Cerebellar nuclear complex (tissue), 1 donor: ENCODE measurements at places on chromosomes 2 and 18.

DNA sequence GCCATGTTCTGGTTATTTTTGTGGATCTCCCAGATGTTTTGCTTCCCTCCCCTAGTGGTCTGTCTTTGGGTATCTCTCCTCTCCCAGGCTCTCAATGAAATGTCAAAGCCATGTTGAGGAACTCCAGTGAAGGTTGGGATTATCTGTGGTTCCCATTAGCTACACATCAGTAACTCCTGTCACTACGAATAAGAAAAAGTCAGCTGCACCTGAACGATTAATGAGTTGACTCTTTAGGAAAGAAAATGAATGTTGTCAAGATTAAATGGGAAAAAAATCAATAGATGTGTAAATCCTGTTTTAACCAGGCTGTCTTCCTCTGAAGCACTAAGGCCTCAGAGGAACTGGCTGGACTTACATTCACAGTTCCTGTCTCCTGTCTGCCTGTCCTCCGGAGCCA is 94.0 kb upstream of the DAPL1 start:
- DNase-seq, result no peak

- no peak for DNase-seq
Observed at GRCh38 chr2:170922634-170923494, 6.2 kb upstream of the GORASP2 start.

DNA sequence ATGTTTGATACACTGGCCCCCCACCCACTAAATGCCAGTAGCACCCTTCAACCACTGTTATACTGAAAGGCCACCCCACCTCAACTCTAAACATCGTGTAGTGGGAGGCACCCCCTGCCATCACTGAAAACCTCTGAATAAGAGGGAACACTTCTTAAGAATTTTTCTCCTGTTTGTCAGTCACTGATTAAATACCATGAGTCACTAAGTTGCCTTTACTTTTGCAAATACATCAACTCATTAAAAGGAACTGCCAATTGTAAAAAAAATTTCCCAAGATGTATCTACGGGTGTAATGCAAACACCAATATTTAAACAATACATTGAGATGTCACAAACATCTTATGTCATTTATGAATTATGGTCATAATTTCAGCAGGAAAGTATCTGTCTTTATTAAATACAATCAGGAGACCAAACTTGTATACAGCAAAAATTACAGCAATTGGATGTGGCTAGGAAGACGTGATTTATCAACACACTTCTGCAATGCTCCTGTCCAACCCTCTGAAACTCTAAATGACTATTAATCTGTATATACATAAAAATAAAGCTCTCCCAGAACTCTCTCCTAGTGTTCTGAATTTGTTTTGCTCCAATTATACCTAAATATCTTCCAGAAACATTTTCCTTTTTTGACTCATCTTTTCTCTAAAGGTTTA is 144.1 kb upstream of the STK17B start:
- DNase-seq, result no peak

- DNase-seq, result no peak
Observed at GRCh38 chr2:69059731-69060290, 46.8 kb downstream of the ANTXR1 start.

GRCh38 chr2:96687266-96687665 is 44.7 kb downstream of the FER1L5 start:
- DNase-seq, result no peak

- no peak for DNase-seq
Observed at GRCh38 chr18:8019600-8019999, 452.5 kb downstream of the PTPRM start.

DNA sequence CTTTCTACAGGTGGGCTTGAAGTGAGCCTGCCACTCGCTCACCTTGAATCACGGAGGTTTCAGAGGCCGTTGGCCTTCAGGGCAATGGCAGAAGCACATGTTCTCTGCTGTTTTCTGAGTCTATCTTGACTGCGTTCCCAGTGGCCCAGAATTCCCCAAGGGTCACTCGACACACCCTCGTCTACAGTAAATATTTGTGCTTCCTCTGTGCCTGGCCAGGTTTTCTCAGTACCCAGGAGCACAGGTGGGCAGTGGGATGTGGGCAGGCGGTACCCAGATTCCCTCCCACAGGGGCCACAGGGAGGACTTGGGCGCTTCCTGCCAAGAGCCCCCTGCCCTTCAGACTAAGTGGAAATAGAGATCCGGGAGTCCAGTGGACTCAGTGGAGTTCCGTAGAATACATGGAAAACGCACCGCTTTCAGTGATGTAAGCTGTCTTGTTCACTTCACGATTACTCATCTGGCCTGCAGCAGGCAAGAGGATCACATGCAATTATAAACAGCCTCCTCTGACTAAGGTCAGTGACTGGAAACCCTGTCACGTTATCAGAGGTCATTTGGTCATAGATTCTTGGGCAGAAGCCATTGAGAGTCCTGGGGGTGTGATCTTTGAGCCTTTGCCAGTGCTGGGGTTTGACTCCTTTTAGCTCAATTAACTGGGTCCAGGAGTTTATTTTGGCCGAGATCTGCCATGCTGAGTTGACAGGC is 179.8 kb downstream of the NEDD4L start:
- no peak for DNase-seq

GRCh38 chr2:213080969-213081617 is 70.3 kb downstream of the IKZF2 start:
- DNase-seq, result no peak

- DNase-seq, result no peak
Observed at GRCh38 chr2:69539549-69539908, 102.3 kb upstream of the NFU1 start.

DNA sequence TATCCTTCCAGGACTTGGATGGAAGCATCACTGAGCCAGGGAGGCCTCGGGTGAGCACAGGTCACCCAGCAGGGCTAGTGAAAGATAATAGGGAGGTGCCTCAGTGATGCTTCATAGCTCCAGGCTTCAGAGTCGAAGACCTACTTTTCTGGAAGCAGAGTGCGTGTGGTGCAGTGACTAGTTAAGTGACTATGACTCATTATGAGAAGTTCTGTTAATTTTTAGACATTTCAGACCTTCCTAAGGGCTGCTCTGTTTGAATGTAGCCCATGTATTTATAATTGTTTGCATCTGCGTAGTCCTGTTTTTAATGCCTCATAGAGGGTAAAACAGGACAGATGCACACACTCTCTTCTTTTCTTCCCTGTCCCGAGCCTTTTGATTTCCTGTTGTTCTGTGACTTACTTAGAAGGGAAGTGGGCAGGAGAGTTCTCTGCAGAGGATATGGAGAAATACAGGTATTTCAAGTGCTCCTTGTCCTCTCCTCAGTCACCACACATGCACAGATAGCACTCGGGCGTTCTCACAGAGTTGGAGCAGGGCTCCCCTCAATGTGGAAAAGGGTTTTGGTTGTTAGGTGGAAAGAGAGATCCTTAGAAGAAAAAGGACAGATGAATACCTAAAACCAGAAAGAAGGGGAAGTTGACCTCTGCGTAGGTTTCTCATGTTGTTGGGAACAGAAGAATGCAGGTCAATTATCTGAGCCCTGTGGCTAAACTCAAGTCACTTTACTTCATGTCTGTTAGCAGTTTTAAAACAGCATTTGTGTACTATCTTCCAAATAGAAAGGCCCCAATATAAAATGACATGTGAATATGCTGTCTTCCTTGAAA is 34.7 kb downstream of the RALB start:
- DNase-seq, result no peak

GRCh38 chr2:96501886-96502810 is 3.0 kb downstream of the NEURL3 start:
- no peak for DNase-seq

- DNase-seq, result no peak
Observed at GRCh38 chr2:176056406-176056805, 27.4 kb downstream of the EVX2 start.

GRCh38 chr2:95042472-95043271 is 17.2 kb downstream of the MAL start:
- no peak for DNase-seq

DNA sequence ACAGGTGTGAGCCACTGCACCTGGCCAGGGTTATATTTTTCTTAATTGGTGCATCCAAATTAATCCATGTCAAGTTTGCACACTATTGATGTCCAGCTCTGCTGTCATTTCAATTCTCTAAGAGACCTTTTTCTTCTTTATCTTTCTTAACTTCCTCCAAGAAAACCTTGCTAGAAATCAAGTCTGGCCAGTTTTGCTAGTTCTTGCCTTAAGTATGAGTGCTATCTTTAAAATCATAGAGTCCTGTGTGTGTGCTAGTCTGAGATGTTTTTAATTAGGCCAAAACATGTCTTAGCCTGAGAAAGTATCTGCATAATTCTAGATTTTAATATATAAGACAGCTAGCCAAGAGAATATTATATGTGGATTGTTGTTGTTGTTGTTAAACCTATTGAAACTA is 56.2 kb upstream of the SLC39A10 start:
- no peak for DNase-seq

DNA sequence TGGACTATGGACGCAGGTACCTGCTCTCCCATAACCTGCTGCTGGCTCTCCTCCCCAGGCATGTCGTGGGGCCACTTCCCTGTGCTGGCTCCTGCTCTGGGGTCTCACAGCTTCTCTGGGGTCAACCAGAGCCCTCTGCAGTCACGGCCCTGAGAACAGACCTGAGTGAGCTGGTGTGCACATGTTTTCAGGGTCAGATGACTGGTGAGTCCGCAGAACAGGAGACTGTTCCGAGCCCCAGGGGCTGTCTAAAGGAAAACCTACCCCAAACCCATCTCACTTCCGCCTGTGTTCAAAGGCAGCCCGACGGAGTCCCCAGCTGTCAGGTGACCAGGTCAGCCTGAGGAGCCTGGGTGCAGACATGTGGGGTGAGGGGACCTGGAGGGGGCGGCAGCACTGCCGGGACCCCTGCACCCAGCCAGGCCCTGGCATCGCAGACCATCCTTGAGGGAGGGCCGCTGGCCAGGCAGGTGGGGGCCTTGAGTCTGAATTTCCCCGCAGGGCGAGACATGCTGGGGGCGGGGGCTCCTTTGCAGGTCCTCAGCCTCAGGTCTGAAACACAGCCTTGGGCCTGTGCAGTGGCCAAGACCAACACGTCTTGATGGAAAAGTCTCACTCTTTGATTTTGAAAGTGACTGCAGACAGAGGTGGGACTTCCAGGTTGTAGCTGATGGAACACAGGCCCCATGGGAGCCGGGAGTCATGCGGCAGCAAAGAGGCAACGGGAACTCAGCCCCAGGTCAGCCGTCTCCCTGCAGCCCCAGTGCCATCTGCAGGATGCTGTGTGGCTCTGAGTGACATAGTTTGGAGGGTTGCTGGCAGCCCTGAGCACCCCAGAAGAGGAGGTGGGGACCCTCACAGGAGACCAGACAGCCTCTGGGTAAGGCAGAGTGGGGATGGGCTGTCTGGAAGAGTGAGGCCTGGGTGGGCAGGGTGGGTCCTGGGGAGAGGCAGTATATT is 65.3 kb downstream of the TWIST2 start:
- DNase-seq, result no peak

DNA sequence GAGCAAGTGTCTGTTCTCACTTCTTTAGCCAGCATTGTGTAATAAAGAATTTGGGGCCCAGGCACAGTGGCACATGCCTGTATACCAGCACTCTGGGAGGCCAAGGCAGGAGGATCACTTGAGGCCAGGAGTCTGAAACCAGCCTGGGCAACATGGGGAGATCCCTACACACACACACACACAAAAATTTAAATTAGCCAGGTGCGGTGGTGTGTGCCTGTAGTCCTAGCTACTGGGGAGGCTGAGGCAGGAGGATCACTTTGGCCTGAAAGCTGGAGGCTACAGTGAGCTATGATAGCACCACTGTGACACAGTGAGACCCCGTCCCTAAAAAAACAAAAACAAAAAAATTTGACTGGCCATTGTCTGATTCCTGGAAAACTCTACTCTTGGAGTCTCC is 8.3 kb downstream of the REV1 start:
- no peak for DNase-seq

- DNase-seq, result no peak
Observed at GRCh38 chr2:19358242-19359020, at the start of gene OSR1. Gene OSR1, minus strand, starts transcription at chr2:19358623. Its CDS starts 4,818 bp downstream, at chr2:19353805.

- no peak for DNase-seq
Observed at GRCh38 chr18:26335571-26336487, 109.6 kb downstream of the TAF4B start.

DNA sequence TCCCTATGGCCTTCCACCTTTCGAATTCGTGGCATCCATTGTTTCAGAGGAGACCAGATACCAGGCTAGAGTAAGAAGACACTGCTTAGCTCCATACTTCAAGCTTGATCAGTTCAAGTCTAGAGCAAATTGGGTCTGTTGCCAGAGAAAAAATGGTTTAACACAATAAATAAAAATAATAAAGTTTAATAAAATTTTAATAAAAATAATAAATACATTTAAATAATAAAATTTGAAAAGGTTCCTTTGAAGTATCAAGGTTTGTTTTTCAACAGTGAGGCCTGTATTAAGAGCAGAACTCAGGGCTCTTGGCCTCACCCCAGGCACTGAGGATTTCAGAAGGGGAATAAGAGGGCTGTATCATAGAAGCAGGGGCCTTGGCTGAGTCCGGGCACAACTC is 105.6 kb upstream of the REV1 start:
- DNase-seq, result no peak

DNA sequence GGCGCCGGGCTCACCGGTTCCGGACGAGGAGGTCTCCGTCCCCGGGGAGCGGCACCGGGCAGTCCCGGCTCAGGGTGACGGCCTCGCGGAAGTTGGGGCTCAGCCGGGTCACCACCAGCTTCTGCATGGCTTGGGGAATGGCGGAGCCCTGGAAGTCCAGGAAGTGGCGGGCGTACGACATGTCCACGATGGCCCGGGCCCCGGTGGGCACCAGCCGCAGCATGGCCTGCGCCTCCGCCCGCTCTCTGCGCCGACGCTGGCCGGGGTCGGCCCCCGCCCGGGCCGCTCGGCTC is 157 bp downstream of the PTGR3 start:
- DNase-seq, result no peak

- no peak for DNase-seq
Observed at GRCh38 chr2:141957321-141957720, 173.5 kb downstream of the LRP1B start.

DNA sequence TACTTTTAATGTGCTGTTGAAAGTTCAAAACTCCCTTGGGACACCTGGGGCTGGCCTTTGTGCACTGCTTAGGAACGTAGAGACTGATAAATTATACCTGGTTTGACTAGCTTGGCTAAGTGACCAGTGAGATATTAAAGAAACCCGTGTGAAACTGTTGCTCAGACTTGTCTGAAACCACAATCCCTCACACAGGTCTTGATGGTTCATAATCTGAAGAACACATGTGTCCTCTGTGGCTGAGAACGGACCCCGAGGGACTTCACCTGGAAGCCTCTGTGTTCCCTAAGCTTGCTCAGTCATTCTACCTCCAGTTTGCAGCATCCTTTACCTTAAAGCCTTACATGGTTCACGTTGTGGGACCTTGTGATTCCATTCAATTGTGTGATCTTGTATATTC is 218.8 kb downstream of the CBLN2 start:
- DNase-seq, result no peak

GRCh38 chr2:174967691-174968260 is 37.4 kb downstream of the CHN1 start:
- DNase-seq, result no peak

GRCh38 chr18:23605941-23606340 is 19.6 kb upstream of the NPC1 start:
- no peak for DNase-seq

- DNase-seq, result no peak
Observed at GRCh38 chr2:43692428-43692994, 16.3 kb upstream of the C1GALT1C1L start.
